ENCODE measurements at places on chromosomes 5 and 9.

DNA sequence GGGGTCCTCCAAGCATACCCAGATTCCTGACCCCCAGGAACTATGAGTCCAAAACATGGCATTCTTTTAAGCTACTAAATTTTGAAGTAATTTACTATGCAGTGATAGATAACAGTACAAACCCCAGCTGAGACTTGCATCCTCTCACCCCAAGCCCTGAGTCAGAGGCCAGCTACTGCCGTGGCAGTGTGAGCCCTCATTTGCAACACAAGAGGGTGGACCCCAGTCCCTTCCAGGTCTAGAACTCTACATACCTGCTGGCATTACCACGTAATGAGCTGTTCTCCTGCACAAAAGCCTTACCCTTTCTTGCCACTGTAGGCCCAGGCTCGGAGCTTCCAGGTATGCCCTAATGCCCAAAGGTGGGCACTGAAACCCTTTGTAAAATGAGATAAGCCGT is 108.6 kb upstream of the ERCC6L2 start:
- DNase-seq, result no peak

DNA sequence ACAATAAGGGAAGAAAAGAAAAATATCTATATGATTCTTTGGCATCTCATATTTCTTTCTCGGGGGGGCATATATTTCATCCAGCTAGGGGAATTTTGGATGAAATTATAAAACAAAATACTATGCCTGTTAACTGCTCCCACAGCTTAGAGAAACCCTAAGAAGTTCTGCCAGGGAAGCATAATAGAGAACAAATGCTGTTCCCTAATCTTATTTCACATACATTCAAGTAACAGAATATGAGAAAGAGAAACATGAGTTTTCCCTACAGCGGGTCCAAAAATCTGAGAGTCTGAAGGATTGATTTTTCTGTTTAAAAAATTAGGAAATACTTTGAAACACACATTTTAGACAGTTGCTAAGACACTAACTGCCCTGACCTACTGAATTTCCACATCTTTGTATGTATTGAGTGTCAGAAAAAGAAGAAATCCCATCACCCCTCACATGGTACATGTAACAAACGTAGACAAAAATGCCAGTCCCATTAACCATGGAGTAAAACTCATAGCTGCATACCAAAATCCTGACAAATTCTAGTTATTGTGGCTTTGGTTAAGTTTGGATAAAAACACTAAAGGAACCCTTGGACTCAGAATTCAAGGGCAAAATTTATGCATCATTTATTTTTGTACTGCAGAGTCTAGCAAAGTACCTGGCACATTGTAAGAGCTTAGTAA is 620.2 kb upstream of the DMAC1 start:
- DNase-seq, result no peak

DNA sequence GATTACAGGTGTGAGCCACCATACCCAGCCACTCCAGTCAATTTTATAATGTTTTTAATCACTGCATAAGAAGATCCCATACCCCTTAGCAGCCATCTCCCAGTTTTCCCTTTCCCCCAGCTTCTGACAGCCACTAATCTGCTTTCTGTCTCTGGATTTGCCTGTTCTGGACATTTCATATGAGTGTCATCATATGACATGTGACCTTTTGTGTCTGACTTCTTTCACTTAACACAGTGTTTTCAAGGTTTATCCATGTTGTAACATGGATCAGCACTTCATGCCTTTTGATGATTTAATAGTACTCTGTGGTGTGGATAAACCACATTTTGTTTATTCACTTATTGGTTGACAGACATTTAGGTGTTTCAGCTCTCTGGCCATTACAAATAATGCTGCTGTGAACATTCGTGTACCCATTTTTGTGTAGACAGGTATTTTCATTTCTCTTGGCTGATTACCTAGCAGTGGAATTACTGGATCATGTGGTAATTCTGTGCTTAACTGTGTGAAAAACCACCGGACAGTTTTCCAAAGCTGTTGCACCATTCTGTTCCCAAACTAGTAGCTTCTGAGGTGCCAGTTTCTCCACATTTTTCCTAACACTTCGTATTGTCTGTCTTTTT is 8.6 kb downstream of the SUSD3 start:
- DNase-seq, result no peak

DNA sequence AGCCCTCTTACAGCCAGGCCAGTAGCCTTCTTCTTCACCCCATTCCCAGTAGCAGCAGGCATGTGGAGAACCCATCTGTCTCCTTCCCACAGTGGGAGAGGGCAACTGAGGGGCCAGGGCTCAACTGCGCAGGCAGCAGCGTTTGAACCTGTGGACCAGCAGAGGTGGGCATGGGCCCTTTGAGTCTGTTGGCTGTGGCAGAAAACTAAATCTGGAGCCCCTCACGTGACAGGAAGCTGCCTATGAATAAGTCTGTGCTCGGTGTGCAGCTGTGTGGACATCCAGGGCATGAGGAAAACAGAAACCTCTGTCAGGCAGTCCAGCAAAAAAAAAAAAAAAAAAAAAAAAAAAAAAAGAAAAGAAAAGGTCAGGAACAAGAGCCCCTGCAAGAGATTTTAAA is 189.2 kb upstream of the NR3C1 start:
- DNase-seq, result no peak

GRCh38 chr5:140926443-140927227 is 536 bp downstream of the PCDHAC1 start:
- DNase-seq, result peak; percentile 75

- DNase-seq, result no peak
These were observed 9.4 kb upstream of the ADGRV1 start for GRCh38 chr5:90549223-90549622.

- DNase-seq, result no peak
These were observed 500.9 kb downstream of the EFNA5 start for GRCh38 chr5:107169867-107170266.

DNA sequence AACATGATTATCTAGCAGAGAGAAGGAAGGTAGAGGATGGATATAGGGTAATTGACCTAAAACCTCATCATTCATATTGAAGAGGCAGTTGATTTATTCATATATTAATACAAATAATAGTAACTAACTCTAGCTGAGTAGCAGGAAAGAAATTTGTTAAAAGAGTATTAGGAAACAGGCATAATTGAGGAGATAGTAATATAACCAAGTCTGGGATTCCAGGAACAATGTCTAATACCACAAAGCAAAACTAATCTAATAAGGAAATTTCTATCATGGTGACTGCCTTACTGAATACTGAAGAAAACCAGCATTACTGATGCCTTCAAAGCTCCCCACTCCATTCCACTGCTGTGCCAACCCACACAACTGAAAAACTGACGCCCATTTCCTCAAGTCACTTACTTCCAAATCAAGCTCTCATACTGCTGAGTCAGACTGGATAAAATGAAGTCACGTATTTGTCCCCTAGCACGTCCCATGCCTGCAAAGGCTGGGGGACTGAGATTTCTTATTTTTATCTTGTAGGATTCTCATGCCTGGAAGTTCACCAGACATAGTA is 153.9 kb downstream of the SMC2 start:
- no peak for DNase-seq

- peak; percentile 39 for DNase-seq
These were observed 7.1 kb downstream of the PHYHD1 start for GRCh38 chr9:128927731-128928411.

DNA sequence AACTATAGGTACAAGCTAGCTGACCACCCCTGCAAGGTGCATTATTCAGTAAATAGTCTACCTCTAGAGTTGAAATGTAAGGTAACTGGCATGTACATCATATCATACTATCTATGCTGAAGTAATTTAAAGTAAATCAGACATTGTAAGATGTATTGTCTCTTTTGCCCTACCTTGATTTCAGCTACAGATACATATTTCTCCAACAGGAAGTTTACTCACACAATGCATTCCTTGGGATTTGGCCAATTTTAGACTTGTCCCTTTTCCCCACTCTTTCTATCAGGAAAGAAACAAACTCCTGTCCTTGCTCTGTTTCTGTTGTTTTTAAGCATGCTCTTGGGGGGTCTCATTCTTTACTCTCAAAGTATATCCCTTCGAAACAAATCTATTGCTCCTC is 58.5 kb upstream of the TSLP start:
- no peak for DNase-seq

- no peak for DNase-seq
These were observed 105.5 kb upstream of the PITX1 start for GRCh38 chr5:135139381-135140134.

- DNase-seq, result no peak
These were observed 247.4 kb upstream of the RASA1 start for GRCh38 chr5:87020099-87020934.

- no peak for DNase-seq
These were observed 31.7 kb downstream of the UBE2QL1 start for GRCh38 chr5:6480133-6481051.

- DNase-seq, result no peak
These were observed 102.7 kb downstream of the EHMT1 start for GRCh38 chr9:137721479-137721878.

- no peak for DNase-seq
These were observed 41.8 kb downstream of the CDO1 start for GRCh38 chr5:115774684-115775083.

- no peak for DNase-seq
These were observed 104.3 kb downstream of the PHF2 start for GRCh38 chr9:93680443-93681268.

GRCh38 chr5:424301-425110 is 18.5 kb upstream of the EXOC3 start:
- no peak for DNase-seq

- DNase-seq, result no peak
These were observed 12.5 kb upstream of the SLC1A3 start for GRCh38 chr5:36593867-36594266.

Measured in NCI-H1694 treated with DMSO at 0.1 percent for 48 hours (cell line).